ENCODE measurements at places on chromosomes 4 and X.

DNA sequence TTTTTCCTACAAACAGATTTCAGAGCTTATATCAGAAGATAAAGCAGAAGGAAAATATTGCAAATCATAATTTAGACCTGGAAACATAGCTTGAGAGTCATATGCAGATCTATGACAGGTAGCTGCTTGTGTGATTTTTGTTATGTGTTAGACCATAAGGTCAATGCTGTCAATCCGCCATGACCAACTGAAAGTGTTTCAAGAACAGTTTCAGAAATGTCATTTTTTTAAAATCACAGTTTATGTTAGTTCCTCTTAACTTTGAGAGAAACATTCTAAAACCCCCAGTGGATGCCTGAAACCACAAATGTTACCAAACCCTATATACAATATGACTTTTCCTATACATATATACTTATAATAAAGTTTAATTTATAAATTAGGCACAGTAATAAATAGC, 391.3 kb upstream of the FAM241A start:
- no peak for DNase-seq

GRCh38 chr4:79820427-79820826, 252.6 kb downstream of the ANTXR2 start:
- DNase-seq = no peak

DNA sequence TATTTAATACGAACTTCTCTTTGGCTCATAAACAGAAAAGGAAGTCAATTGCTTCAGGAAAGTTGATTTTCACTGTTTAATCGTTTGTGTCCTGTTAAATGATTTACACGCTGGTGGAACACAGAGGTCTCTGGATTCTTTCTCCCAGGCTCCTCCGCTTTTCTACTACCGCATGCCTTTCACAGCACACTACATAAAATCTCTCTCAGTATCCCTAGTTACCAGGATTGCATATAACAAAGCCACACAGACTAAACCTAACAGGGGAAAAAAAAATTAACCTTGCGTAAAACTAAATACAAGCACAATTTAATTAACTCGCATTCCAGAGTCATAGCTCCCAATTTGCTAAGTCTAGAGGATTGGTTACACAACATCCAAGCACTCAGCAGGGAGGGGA, 133.9 kb downstream of the CORIN start:
- no peak for DNase-seq

DNA sequence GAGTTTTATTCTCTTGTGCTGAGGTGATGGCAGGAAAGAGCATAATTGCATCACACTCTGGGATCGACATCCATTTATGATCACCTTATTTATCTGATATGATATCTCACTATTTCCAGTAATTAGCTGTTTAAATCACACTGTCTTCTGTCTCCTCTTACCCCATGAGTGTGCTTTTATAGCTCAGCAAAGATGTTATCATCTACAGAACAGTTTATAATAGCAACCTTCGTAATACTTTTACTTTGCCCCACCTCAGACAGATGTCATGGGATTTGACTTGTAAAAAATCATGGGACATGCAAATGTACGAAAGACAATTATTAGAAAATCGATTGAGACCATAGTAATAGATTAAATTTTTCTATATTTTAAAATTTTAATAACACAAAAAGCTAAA, 1122.3 kb upstream of the PCDH10 start:
- no peak for DNase-seq

DNA sequence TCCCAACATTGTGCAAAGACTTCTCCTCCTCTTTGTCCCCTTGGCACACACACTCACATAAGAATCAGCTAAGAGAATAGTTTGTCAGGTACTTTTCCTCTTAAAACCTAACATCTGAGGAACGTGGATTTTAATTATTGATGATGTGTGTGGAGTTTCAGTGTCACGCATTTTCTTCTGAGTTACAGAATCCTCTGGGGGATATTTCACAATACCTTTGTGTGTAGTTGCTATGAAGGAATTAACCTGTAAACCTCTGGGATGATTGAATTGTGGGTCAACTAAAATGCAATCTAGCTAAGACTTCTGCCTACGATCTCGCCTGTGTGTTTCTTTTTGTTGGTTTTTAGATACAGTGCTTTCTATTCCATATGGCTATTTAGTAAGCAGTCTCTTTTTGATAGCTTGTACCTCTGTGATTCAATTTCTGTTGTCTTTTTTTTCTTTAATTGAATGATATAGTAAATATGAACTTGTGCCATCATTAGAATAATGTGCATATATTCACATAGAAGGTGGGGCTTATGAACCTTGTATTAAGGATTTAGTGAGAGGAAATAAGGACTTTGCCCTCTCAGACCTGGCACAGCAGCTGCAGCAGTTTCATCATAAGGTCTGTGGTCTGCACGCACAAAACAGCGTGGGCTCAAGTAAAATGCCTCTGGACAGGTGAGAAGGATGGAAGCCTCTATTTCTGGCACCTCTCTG, 99.2 kb downstream of the TSPAN7 start:
- DNase-seq = no peak

Measured in AG09309 (cell line).